ENCODE measurements at places on chromosomes 12 and 14. TPM values are rescaled to one million over a fixed set of nuclear protein-coding genes. Genes with fewer than 3 reads are reported as not detected.

The MANSC1 gene
- 0.65 TPM for total RNA-seq

The RFX4 gene
- total RNA-seq, result not detected

GRCh38 chr14:31419967-31420318, 407 bp downstream of the HEATR5A start:
- DNase-seq, result peak; percentile 41
- H3K27me3 ChIP-seq, result no peaks in the 10 kb centered on the region
- peaks cover 1% of the 10 kb centered on the region for H3K36me3 ChIP-seq
- no peak overlapping the region for H3K27ac ChIP-seq
- H3K4me1 ChIP-seq, result peaks cover 28% of the 10 kb centered on the region

The RNASE7 gene
- total RNA-seq, result not detected

DNA sequence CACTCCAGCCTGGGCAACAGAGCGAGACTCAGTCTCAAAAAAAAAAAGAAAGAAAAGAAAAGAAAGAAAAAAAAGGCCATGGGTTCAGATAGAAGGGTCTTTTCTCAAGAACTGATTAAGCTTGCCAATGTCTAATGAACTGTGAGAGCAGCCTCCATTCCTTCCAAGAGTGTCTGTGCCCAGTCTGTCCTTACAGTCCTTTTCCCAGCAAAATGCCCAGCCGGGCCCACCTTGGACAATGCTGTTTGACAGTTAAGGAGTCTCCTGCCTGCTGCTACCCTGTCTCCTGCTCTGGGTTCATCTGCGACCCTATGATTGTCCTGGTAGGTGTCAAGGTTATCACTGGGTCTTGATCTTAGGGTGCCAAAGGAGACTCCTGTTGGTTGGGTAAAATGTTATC, 21.4 kb downstream of the SYNE3 start:
- peaks cover 64% of the 10 kb centered on the region for H3K4me1 ChIP-seq
- H3K36me3 ChIP-seq, result peaks cover 9% of the 10 kb centered on the region
- H3K27ac ChIP-seq, result peak overlapping the region; percentile 88
- peak overlapping the region; percentile 41 for H3K4me3 ChIP-seq
- DNase-seq, result no peak

The PPFIBP1 gene
- total RNA-seq, result 8.1 TPM

The SLC6A13 gene
- 3.3 TPM for total RNA-seq

GRCh38 chr14:106442857-106443256, 916.5 kb downstream of the TMEM121 start:
- no peaks in the 10 kb centered on the region for H3K36me3 ChIP-seq
- DNase-seq, result peak; percentile 56
- H3K4me3 ChIP-seq, result no peak overlapping the region

The PTPN21 gene
- total RNA-seq, result 0.95 TPM

GRCh38 chr12:54689034-54689372, 40.8 kb upstream of the DCD start:
- no peak overlapping the region for H3K27ac ChIP-seq
- no peak for DNase-seq
- peaks cover 7% of the 10 kb centered on the region for H3K4me1 ChIP-seq
- peaks cover 43% of the 10 kb centered on the region for H3K27me3 ChIP-seq
- H3K36me3 ChIP-seq, result no peaks in the 10 kb centered on the region
- H3K4me3 ChIP-seq, result no peak overlapping the region

GRCh38 chr12:113273053-113273725, 51.9 kb downstream of the TPCN1 start:
- H3K27ac ChIP-seq, result no peak overlapping the region
- peaks cover 23% of the 10 kb centered on the region for H3K4me1 ChIP-seq
- no peaks in the 10 kb centered on the region for H3K27me3 ChIP-seq
- H3K36me3 ChIP-seq, result peaks cover 23% of the 10 kb centered on the region
- no peak for DNase-seq

The SMCO2 gene
- total RNA-seq, result 0.72 TPM

- peaks cover 33% of the 10 kb centered on the region for H3K4me1 ChIP-seq
- peaks cover 53% of the 10 kb centered on the region for H3K36me3 ChIP-seq
- H3K4me3 ChIP-seq, result peak overlapping the region; percentile 60
- H3K27ac ChIP-seq, result peak overlapping the region; percentile 93
Observed at GRCh38 chr14:61372842-61373555, 51.6 kb downstream of the PRKCH start.

- no peaks in the 10 kb centered on the region for H3K4me1 ChIP-seq
- H3K4me3 ChIP-seq, result no peak overlapping the region
- no peaks in the 10 kb centered on the region for H3K36me3 ChIP-seq
- no peak overlapping the region for H3K27ac ChIP-seq
Observed at GRCh38 chr14:104970231-104971068, 7.7 kb downstream of the AHNAK2 start.

DNA sequence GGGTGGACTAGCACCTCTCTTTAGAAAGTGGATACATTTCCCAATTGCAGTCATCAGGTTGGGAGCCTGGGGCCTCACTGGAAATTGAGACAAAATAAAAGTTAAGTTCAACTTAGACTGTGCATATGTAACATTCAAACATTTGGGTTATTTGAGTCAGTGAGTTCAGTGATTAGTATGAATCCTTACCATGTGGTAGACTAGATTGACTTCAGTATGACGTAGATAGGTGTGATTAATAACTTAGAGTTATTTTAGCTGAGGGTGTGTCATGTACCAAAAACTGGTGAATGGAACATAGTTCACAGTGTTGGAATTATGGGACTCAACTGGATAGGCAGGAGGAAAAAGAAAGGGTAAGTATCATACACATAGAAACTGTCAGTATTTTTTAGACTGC, 8.0 kb upstream of the SSTR1 start:
- peaks cover 5% of the 10 kb centered on the region for H3K4me1 ChIP-seq
- H3K36me3 ChIP-seq, result no peaks in the 10 kb centered on the region
- DNase-seq, result no peak
- no peaks in the 10 kb centered on the region for H3K27me3 ChIP-seq
- H3K27ac ChIP-seq, result no peak overlapping the region
- no peak overlapping the region for H3K4me3 ChIP-seq

DNA sequence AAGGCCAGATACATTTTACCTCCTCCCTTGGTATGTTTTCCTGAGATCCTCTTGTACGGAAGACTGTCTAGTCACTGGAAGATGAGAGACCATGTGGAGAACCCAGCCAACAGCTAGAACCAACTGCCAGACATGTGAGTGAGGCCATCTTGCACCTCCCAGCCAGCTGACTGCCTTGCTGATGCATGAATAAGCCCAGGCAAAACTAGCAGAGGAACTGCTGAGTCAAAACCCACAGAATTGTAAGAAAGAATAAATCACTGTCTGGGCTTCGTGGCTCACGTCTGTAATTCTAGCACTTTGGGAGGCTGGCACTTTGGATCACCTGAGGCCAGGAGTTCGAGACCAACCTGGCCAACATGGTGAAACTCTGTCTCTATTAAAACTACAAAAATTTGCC, 160.0 kb downstream of the TPH2 start:
- no peaks in the 10 kb centered on the region for H3K4me1 ChIP-seq
- no peak overlapping the region for H3K27ac ChIP-seq
- no peaks in the 10 kb centered on the region for H3K27me3 ChIP-seq
- no peak for DNase-seq

The SMARCC2 gene
- total RNA-seq, result 104 TPM

The PTPRB gene
- total RNA-seq, result not detected

The SLC8B1 gene
- 27.4 TPM for total RNA-seq

GRCh38 chr12:1980282-1980681, 24.0 kb downstream of the DCP1B start:
- no peaks in the 10 kb centered on the region for H3K27me3 ChIP-seq
- H3K4me3 ChIP-seq, result no peak overlapping the region
- no peak for DNase-seq
- no peaks in the 10 kb centered on the region for H3K4me1 ChIP-seq

DNA sequence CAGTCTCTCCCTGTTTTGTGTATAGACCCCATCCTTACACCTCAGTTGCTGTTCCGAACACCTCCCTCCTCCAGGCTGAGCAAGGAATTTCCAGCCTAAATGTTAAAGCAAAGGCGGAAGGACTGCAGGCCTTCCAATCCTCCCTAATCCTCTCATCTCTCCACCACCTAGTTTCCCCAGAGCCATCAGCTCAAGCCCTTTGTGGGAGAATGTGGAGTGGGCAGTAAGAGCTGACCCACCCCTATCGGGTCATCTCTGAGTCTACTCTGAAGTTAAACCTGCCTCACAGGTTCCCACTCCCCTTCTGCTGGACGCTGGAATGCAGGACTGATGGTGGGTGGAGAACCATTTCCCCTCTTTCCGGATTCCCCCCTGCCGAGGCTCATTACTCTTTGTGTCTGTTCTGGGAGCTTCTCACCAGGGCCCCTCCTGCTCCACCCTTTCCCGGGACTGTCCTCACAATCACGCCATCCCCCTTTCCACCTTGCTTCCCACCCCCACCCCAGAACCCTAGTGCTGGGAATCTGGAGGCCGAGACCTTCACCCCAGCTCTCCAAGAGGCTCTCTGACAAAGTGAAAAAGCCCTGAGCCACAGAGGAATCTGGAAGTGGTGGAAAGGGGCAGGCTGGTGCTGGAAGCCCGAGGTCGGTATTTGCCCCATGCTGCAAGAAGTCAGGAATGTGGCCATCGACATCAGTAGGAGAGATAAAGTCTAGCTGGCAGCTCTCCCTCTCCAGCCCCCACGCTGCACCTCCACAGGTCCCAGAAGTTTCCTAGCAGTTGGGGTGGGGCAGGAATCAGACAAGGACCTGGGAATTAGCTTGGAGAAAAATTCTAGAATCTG, 3.3 kb upstream of the KRT18 start:
- H3K36me3 ChIP-seq, result no peaks in the 10 kb centered on the region
- peaks cover 11% of the 10 kb centered on the region for H3K27me3 ChIP-seq
- H3K27ac ChIP-seq, result no peak overlapping the region
- peaks cover 11% of the 10 kb centered on the region for H3K4me1 ChIP-seq
- no peak overlapping the region for H3K4me3 ChIP-seq
- DNase-seq, result no peak

GRCh38 chr12:113120670-113121370, 14.7 kb downstream of the RASAL1 start:
- no peaks in the 10 kb centered on the region for H3K4me1 ChIP-seq
- no peak overlapping the region for H3K4me3 ChIP-seq
- H3K27me3 ChIP-seq, result no peaks in the 10 kb centered on the region
- no peak for DNase-seq
- H3K36me3 ChIP-seq, result peaks cover 6% of the 10 kb centered on the region
